ENCODE measurements at places on chromosomes 1 and 21. TPM values are rescaled to one million over a fixed set of nuclear protein-coding genes. Genes with fewer than 3 reads are reported as not detected.

- no peak for DNase-seq
Measured at GRCh38 chr1:41629571-41629970, 145.1 kb upstream of the EDN2 start.

DNA sequence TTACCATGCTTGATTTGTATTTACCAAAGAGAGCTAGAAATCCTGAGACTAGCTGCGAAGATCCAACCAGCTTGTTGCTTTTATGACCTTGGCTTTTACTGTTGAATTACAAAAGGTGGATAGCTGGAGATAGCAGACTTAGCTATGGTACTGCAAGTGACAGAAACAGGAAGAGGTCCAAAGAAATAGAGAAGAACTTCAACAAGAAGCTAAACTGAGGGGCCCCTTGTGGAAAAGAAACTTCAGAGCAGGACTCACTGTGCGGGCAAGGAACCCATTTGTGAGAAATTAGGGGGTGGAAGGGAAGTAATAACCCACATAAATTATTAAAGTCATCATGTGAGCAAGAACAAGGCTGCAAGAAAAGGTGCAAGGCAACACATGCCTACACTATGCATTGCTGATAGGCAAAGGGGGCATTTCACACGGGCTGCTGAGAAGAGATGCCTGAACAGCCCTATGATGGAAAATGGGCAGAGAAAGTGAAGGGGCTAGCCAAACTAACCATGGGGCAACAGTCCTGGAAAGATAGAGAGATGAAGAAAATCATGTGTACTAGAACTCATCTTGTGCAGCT lies 116.6 kb upstream of the PRDX6 start:
- no peak for DNase-seq

GRCh38 chr1:110076789-110077500 lies 6.5 kb upstream of the ALX3 start:
- DNase-seq: no peak

DNA sequence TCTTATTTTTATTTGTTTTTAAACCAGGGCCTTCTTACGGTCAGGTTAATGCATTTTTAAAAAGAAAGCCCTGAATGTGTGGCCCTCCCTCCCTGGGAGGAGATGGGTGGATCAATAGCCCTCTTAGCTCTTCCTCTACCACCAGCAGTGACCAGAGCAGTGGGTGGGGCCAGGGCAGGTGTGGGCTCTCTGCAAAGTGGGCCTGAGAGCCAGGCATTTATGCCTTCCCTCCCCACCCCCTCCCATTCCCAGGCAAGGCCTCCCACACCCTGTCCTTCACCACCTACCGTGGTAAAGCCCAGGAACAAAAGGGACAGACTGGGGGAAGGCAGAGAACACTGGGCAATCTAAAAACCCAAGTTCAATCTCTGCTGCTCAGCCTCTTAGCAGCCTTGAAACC lies 63.9 kb downstream of the SSBP3 start:
- no peak for DNase-seq

- DNase-seq: no peak
Measured at GRCh38 chr21:45747802-45748445, 104.4 kb downstream of the PCBP3 start.

DNA sequence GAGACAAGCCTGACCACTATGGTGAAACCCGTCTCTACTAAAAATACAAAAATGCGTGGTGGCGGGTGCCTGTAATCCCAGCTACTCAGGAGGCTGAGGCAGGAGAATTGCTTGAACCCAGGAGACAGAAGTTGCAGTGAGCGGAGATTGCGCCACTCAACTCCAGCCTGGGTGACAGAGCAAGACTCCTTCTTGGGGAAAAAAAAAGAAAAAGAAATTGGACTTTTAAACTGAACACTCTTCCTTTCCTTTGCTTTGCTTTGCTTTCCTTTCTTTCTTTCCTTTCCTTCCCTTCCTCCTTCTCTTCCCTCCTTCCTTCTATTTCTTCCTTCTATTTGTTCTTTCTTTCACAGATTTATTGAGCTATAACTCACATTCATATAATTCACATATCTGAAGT lies 43.3 kb upstream of the PUM1 start:
- no peak for DNase-seq

DNA sequence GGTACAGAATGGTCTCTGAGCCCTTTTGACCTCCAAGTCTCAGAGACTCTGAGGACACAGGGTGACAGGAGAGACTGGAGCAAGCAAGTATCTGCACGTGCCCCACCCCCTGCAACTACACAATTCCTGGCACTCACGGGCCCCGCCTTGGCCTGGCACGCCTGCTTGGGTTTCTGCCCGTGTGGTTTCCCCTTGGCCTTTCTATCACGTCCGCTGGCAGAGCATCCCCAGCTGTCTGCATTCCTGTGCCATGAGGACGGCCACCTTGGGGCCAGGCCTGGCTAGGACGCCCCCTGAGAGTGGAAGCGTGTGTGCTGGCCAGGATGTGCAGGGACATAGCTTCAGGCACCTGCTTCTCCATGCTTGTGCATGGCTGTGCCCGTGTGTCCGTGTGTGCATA lies 14.3 kb upstream of the EDN2 start:
- peak; percentile 95 for DNase-seq

DNA sequence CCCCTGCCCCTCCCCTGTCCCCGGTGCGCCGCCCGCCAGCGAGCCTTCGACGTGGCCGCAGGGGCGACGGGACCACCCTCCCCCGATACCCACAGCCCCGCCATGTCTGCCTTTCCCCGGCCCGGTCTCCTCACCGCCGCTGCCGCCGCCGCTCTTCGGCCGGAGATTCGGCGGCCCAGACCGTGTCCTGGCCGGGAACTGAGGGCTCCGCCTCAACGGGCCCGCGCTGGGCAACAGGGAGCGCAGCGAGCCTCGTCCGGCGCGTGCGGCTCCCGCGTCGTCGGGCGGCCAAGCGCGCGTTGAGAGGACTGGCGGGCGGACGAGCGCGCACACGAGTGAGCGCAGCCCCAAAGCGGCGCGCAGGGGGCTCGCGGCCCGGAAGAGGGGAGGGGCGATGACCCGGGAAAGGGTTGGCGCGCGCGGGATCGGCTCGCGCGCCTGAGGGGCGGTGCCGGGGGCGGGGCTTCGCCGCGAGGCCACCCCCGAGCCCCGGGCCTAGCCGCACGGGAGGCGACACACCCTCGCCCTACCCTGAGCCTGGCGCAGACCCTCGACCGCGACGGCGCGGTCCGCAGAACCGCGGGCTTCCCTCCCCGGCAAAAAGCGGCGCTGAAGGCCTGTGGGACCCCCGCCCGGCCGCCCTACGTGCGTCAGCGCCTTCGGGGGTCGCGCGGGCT lies at the start of gene BTG3:
TSS of gene BTG3 (minus strand) at position 337 of the 677 bp plus-strand sequence. CDS start 3,757 bp downstream, outside the sequence.
- DNase-seq: peak; percentile 94

- no peak for DNase-seq
Measured at GRCh38 chr1:243501002-243501401, 245.2 kb downstream of the SDCCAG8 start.

DNA sequence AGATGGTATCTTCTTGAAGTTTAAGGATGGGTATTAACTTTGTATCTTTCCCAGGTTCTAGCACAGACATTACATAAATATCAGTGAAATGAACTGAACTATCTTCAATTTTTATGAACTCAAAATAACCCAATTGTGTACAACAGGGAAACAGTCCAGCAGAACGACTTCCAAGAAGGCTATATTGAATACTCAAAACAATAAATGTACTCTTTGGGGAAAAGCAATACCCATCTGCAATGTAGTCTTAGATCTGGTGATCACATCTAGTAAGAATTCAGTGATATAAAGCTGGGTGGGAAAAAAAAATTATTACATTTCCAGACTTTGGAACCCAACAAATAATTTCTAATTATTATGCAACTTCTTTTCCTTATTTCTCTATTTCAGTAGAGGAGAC lies 33.1 kb upstream of the GORAB start:
- no peak for DNase-seq

DNA sequence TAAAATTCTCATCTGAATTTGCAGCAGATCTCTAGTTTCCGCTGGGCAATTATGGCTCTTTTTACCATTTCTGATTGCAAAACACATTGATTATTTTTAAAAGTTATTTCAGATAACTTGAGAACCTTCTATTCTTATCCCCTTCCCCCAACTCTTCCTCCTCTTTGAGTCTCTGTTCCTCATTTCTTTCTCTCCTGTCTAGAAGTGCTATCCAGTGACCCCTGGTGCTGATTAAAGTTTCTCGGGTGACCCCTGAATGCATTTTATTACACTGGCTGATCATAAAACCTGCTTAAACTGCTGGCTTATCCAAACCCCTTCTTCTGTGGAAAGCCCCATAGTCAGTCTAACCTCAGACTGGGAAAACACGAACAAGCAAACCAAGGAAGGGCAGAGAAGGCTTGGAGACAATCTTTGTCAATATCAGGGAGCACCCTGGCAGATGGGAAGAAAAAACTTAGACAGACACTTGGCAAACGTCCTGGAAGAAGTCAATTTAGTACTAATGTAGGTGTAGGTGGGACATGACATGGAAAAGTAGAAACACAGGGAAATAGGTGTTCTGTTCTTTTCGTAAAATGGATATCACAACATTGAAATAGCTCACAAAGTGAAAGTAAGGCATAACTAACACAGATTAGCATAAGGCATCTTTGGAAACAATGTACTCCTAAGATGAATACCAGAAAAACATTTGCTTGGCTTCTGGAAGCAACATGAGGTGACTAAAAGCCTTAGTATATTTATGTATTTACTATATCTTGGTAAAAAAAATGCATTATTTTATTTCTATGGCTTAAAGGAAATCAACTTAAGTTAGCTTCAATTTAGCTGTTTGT lies 61.4 kb downstream of the GORAB start:
- DNase-seq: no peak

The EPHA2 gene
- total RNA-seq: 83.8 TPM

The PLA2G2F gene
- 23.2 TPM for total RNA-seq

- DNase-seq: no peak
Measured at GRCh38 chr1:178075333-178075732, 18.6 kb upstream of the RASAL2 start.

- DNase-seq: no peak
Measured at GRCh38 chr1:161801955-161802354, 35.8 kb downstream of the ATF6 start.

- no peak for DNase-seq
Measured at GRCh38 chr1:236645016-236645680, 40.8 kb upstream of the HEATR1 start.

The GJA9 gene
- 0.22 TPM for total RNA-seq

Measured in lower leg skin (tissue), 4 donors.